Stimulated activated CD8-positive, alpha-beta memory T cell treated with anti-CD3 and anti-CD28 coated beads, Interleukin-7, amount 100 ng/mL, for 1 hour (primary cell): ENCODE measurements at places on chromosomes 12 and 14.

GRCh38 chr14:96192975-96193805 is 11.4 kb upstream of the BDKRB2 start:
- DNase-seq = no peak

DNA sequence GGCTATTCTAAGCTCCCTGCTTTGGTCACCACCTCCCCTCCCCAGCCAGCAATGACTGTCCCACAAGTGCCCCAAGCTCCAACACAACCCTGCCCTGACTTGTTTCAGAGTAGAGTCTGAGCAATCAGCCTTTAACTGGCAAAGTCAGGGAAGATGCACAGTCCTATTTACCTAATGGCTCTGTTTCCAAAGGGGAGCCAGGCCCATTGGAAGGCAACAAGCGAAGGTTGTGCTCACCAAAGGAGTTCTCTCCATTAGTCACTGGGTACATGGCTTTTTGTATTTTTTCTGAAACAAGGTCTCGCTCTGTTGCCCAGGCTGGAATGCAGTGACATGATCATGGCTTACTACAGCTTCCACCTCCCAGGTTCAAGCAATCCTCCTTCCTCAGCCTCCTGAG is 267.1 kb upstream of the CRY1 start:
- no peak for DNase-seq

GRCh38 chr14:74942181-74942580 is 13.2 kb downstream of the PGF start:
- DNase-seq = no peak

DNA sequence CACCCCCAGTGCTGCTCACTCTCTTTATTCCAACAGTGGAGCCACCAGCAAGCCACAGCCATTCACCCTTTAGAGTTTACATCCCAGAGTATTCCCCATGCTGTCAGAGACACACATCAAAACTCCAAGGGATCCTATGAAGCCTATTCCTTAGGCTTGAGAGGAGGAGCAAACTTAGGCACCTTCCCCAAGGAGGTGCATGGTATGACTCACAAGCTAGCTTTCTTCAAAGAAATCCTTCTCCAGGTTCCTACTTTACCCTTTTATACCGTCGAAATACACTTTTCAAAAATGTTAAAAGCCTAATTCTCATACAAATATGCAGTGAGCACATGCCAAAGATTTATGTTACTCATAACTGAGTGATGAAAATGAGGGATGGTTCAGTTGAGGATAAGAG is 175.4 kb downstream of the ETNK1 start:
- no peak for DNase-seq
